ENCODE measurements at places on chromosomes 6 and 20.

DNA sequence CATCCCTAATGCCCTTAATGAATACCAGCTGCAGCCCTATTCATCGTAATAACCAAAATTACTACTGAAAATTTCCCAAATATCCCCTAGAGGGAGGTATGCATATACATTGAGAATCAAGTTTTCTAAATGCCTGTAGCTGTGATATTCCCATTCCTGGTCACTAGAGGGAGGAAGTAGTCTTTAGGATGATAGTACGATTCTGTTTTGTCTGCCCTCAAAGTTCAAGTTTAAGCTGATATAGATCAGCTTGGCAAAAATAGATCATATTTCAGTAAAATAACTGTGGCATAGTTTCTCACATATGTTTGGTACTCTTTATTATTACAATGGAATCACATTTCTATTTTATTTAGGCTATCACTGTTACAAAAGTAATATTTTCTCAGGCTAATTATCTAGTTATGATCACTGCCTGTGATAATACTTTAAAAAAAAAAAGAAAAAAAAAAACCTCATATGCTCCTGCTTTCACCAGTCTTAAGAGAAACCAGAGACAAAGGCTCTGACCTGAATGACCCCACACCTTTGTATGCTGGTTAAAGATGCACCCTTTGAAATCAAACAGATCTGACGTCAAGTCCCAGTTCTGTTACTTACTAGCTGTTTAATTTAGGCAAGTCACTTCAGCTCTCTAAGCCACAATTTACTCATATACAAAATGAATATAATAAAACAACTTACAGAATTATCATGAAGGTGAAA is 11.0 kb downstream of the TSPYL1 start:
- DNase-seq: peak; percentile 83

DNA sequence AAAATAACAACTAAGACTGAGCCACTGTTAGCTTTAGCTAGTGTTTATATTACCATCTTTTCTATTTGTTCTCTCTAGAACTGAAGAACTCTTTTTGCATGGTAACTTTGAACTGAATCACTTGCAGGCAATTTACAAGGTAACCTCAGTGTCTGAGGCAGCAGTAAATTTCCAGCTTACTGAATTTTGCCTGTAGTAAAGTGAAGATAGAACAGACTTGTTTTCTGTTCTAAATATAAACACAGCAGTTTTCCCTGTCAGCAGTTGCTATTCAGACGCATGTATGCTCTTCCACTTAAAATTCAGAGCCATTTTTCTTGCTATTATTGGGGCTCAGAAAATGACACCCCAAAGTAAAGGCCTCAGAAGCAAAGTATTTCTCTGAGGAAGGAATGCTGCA is 974.0 kb upstream of the GJE1 start:
- no peak for DNase-seq

DNA sequence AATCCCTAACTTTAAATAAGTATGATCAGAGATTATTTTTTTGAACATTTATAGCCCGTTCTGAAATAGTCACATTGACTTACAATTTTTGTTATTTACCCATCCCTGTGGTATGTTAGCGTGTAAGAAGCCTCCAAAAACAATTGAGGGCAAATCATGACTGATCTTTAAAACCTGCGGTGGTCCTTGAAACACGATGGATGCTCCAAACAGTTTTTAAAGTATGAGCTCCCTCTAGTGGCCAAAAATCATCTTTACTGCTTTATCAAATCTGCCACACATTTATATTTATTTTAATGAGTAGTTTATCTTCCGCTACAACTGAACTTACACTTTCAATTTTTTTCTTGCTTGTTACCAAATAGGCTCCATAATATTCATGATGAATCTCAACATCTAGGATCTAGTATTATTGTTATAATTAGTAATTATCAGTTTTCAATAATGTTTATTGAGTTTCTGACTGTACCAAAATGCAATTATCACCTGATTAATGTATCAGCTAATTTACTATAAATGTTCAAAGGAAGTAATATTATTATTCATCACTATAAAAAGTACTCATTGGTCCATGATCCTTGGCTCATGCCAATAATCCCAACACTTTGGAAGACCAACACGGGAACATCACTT is 52.2 kb downstream of the MARCKS start:
- peak; percentile 79 for DNase-seq

- peak; percentile 50 for DNase-seq
Measured at GRCh38 chr6:101439790-101440189, 46.3 kb downstream of the GRIK2 start.

DNA sequence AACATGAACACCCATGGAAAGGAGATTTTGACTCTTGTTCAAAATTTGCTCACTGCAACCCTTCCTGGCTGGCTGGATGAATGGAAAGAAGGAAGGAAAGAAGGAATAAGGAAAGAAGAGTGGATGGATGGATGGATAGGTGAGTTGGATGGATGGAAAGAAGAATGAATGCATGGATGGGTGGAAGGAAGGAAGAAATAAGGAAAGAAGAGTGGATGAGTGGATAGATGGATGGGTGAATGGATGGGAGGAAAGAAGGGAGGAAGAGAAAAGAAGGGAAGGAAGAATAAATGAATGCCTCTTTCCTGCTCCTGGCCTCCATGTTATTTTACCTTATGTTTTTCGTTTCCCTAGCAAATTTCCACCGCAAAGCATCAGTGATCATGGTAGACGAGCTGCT is 74.2 kb upstream of the RIN2 start:
- no peak for DNase-seq

- DNase-seq: no peak
Measured at GRCh38 chr6:111970426-111970825, 83.5 kb upstream of the CCN6 start.

DNA sequence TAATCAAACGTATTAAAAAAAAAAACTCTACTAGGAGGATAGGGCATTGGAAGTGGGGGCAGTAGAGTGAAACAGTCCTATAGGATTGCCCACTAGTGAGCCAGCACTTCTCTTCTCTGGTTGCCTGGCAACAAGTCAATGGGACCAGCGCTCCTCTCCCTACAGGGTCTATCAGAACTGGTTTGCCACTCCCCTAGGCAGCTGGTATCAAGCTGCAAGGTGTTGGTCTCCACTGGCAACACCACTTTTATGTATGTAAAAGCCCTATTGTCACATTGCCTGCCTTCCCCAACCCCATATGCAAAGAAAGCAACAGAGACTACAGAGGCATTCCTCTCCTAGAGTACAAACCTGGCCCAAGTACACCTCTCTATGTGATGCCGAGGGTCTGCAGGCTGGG is 166.9 kb upstream of the MCHR2 start:
- DNase-seq: no peak

DNA sequence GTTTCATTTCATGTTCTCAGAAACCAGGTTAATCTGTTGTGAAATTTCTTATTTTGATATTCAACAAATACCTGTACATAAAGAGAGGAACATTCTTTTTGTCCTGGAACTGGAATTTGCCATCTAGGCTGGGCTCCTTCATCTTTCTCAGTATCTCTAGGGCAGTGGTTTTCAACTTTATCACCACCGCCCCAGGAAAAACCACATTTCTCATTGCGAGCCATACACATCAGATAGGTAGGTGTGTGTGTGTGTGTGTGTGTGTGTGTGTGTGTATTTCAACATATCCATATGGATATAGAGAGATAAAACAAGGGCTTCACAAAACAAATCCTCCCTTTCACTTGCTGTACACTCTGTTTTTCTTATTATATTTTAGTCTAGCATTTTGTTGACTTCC is 24.1 kb downstream of the BFSP1 start:
- DNase-seq: no peak

DNA sequence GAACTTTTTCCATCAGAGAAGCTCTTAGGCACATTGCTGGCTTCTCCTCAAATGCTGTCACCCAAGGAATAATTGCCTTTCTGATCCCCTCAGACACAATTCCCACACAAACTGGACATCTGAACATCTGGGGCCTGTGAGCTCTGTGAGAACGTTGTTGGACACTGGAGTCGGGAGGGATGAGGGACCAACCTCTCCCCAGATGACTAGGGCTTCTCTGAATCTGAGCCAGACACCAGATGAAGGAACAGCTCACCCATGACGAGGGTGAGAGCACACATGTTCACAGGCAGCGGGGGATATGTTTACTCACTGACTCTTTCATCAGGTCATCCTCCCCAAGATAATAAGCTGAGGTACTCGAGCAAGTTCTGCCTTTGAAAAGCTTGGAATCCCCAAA is 283.9 kb upstream of the SUPT3H start:
- peak; percentile 83 for DNase-seq

DNA sequence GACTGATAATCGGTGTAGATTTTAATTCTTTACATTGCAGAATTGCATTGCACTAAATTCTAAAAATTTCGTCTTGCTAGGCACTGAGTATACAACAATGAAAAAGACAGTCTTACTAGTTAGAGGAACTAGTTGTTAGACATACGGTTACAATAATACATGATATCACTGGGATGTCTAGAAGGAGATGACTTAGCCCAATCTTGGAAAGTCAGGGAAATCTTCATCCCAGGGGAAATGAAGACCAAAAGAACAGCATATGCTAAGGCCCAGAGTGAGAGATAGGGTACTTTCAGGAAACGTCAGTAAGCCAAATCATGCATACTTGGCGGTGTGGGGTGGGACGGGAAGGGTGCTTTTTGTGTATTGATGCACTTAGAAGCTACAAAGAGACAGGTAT is 901 bp downstream of the CEP57L1 start:
- peak; percentile 8 for DNase-seq

- no peak for DNase-seq
Measured at GRCh38 chr6:42007286-42008137, 42.8 kb upstream of the TAF8 start.

DNA sequence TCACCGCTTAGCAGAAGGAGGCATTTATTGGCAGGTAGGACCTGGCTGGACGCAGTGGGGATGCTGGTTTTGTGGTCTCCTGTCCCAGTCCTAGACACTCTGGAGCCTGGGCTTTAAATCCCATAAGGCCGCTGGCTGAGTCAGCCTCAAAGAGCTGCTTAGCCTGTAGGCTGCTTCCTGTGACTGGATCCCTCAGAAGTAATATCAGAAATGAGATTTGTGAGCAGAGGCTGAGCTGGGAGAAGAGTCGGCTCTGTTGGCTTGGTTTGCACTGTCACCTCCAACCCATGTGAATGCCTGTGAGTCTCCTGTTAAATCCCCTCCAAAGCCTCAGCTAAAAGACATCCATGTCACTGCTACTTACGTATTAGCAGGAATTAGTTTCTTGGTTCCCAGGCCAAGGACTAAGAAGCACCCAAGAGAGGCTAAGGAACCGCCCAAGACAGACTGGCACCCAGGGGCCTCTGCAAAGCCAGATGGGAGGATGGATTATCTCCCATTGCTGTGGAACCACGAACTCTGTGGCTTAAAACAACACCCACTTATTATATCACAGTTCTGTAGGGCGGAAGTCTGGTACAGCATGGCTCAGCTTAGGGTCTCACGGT is 289.4 kb downstream of the CDC5L start:
- no peak for DNase-seq

GRCh38 chr6:12312736-12313135 is 22.6 kb downstream of the EDN1 start:
- DNase-seq: peak; percentile 30

GRCh38 chr6:10847684-10848083 is 9.3 kb upstream of the MAK start:
- DNase-seq: peak; percentile 6

DNA sequence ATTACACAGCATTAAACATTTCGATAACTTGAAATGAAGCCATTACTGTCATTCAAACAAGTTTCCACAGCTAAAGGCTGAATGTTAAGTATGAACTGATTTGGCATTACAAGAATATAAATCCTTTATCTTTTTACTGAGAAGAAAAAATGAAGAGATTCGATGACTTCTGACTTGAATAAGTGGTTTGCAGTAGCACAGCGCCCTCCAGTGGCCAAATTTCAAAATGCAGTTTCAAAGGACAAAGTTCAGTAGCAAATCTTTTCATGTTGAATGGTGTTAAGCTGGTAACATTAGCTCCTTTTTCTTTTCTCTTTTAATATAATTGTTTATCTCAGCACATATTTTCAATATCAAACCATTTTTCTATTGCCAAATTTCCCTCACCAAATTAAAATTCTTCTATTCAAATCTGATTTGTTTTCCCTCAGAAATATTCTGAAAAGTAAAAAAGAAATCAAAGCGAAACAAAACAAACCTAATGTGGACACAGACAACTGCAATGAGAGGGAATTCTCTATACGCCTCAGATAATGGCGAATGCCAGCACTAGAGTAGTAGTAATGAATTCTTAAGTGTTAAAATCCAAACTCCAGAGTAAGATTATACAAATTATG is 145.7 kb downstream of the BTBD9 start:
- peak; percentile 69 for DNase-seq

- DNase-seq: no peak
Measured at GRCh38 chr6:96947055-96947454, 22.5 kb downstream of the KLHL32 start.

DNA sequence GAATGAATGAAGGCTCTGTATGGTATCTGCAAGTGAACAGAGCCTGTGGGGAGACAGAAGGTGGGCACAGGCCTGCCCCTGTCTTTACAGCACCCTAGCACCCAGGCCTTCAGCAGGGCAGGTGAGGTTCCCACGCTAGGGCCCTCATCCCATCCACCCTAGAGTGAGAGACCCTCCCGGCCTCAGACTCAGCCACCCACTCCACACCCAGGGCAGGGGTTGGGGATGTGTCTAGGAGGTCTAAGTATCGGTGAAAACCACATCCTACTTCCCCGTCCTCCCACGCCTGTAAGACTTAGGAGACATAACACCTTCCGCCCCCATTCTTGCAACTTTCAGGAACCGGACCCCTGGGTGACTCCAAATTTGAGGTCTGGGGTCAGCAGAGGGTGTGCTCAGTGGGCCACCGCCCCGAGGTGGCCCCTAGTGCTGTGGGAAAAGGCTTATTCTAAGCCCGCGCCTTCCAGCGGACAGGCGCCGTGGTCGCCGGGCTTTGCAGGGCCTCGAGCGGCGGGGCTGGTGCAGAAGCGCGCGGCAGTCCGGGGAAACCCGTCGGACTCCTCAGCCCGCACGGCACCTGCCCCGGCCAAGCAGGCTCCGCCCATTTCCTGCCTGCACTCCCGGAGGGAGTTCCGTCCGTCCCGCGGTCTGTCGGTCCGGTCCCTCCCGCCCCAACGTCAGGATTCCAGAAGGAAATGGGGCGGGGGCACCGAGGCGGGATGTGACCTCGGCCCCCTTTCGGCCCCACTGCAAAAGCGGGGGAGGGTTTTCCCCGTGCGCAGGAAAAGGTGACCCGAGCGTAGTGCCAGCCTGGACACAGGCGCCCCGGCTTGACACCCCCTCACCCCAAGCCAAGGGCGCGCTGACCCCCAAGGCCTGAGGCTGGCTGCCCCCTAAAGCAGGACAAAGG is 868 bp downstream of the SAMD10 start:
- DNase-seq: peak; percentile 71

GRCh38 chr20:988272-988671 is 13.8 kb downstream of the RSPO4 start:
- no peak for DNase-seq

GRCh38 chr6:31911826-31912585 is 10.1 kb upstream of the ZBTB12 start:
- DNase-seq: no peak

- no peak for DNase-seq
Measured at GRCh38 chr6:47080083-47080596, 38.0 kb upstream of the ADGRF1 start.

- no peak for DNase-seq
Measured at GRCh38 chr6:123804014-123804786, 535 bp downstream of the NKAIN2 start.

GRCh38 chr6:112539355-112539754 is 192.2 kb downstream of the RFPL4B start:
- DNase-seq: peak; percentile 38
